NCI-H1436 (cell line): ENCODE measurements at places on chromosomes 7 and 10.

- DNase-seq: no peak
Observed at GRCh38 chr10:109386921-109387320, 536.4 kb downstream of the XPNPEP1 start.

GRCh38 chr7:138304071-138304320 is 156.1 kb upstream of the TRIM24 start:
- no peak for DNase-seq

DNA sequence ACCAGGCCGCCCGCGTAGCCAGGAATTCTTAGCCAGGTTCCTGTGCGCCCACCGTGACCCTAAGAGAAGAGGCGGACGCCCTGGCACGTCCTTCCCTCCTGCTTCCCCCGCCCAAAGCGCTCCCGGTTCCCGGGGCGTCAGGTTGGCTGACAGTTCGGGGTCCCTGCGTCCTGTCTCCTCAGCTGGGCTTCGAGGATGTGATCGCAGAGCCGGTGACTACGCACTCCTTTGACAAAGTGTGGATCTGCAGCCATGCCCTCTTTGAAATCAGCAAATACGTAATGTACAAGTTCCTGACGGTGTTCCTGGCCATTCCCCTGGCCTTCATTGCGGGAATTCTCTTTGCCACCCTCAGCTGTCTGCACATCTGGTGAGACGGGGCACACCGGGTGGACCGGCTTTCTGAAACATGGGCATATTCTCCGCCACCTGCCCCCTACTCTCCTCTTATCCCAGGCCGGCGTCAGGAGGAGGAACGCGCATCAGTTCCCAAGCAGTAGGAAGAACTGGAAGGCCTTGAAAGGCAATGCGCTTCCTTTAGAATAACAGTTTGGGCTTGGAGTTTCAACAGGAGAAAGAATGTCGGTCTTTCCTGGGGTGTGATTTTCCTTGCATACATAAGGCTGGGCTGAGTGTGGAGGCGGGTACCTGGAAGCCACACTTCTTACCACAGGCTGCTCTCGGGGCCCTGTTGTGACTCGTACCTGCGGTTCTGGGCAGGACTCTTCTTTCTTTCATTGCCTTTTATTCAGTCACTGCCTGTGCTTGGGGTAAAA is 728 bp downstream of the CAV2 start:
- DNase-seq: no peak

DNA sequence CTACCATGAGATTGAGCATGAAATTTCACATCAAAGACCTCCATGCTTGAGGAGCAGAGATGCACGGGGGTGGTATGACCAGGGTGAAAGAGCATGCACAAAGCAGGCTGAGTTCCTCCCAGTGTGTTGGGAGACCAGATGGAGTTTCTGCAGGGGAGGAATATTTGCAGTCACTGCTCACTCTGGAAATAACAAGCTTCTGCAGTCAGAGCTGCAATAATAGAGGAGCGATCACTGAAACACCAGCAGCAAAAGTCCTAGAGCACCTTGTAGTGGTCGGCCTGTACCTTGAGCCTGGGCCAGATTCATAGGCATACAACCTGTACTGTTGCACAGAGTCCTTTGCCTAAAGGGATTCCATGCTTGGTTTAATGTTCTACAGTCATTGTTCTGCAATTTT is 184.5 kb upstream of the SP8 start:
- no peak for DNase-seq

- no peak for DNase-seq
Observed at GRCh38 chr10:23481363-23481961, 42.6 kb downstream of the OTUD1 start.

- no peak for DNase-seq
Observed at GRCh38 chr10:21760332-21760731, 226.3 kb downstream of the MLLT10 start.

GRCh38 chr7:79453558-79454360 is at the start of gene MAGI2:
TSS of gene MAGI2 (minus strand) at chr7:79453667. CDS start at chr7:79453320, 347 bp downstream.
- no peak for DNase-seq

DNA sequence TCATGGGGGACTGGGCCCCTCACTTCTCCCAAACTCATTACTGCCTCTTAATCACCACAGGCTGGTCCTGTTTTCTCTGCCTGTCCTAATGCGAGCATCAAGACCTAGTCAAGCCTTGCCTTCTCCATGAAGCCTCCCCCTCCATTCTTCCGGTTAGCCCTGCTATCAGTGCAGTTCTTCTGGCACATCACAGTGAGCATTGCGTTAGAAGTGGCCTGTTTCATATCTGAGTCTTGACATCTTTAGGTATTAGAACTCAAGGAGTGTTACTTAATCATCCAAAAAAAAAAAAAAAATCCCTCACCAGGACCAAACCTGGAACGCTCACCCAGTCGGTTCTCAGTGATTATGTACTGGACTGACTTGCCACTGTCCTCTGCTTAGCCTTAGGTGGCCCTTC is 17.4 kb downstream of the SNX10 start:
- no peak for DNase-seq

GRCh38 chr10:69125554-69125953 is 1.6 kb downstream of the VPS26A start:
- no peak for DNase-seq

- DNase-seq: no peak
Observed at GRCh38 chr7:36112969-36113368, 40.1 kb upstream of the EEPD1 start.

- no peak for DNase-seq
Observed at GRCh38 chr10:117555863-117556262, 13.3 kb downstream of the EMX2 start.

- no peak for DNase-seq
Observed at GRCh38 chr7:98212532-98213041, 1.3 kb downstream of the BHLHA15 start.

GRCh38 chr7:153027210-153027609 is 267.7 kb downstream of the ACTR3B start:
- DNase-seq: no peak

DNA sequence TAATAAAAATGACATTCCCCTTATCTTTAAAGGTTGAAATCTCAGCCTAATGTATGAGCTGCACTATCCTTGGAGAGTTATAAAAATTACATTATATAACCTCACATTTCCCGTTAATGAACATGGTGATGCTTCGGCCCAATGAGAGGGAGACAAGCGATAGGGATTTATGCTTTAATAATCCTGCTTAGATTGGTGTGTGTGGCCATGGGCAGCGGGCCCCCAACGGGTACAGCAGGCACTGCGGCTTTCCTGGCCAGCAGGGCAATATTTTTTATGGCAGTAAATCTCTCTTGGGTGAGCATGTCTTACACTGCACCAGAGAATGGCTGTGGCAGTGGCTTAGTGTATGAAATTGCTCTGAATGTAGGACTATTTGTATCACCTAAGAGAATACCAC is 246.3 kb downstream of the GFRA1 start:
- no peak for DNase-seq

DNA sequence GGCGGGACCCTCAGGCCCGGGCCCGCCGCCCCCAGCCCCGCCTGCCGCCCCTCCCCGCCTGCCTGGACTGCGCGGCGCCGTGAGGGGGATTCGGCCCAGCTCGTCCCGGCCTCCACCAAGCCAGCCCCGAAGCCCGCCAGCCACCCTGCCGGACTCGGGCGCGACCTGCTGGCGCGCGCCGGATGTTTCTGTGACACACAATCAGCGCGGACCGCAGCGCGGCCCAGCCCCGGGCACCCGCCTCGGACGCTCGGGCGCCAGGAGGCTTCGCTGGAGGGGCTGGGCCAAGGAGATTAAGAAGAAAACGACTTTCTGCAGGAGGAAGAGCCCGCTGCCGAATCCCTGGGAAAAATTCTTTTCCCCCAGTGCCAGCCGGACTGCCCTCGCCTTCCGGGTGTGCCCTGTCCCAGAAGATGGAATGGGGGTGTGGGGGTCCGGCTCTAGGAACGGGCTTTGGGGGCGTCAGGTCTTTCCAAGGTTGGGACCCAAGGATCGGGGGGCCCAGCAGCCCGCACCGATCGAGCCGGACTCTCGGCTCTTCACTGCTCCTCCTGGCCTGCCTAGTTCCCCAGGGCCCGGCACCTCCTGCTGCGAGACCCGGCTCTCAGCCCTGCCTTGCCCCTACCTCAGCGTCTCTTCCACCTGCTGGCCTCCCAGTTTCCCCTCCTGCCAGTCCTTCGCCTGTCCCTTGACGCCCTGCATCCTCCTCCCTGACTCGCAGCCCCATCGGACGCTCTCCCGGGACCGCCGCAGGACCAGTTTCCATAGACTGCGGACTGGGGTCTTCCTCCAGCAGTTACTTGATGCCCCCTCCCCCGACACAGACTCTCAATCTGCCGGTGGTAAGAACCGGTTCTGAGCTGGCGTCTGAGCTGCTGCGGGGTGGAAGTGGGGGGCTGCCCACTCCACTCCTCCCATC is 82.7 kb downstream of the PAX2 start:
- DNase-seq: no peak

DNA sequence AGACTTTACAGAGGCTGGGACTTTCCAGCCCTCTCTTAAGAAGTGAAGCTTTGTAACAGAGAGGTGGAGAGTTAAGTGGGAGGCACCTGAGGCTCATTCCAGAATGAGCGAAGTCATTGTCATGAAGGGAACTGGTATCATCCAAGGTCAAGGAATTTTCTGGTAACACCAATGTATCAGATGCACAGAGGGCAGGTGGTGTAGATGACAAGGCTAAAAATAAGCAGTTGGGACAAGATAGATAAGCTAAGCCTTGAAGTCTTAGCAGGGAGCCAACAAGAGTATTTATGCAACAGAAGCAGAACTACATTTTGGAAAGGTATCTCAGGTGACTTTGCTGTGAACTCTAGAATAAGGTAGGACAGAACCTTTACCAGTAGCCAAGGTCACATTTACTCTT is 257.0 kb upstream of the AUTS2 start:
- no peak for DNase-seq

DNA sequence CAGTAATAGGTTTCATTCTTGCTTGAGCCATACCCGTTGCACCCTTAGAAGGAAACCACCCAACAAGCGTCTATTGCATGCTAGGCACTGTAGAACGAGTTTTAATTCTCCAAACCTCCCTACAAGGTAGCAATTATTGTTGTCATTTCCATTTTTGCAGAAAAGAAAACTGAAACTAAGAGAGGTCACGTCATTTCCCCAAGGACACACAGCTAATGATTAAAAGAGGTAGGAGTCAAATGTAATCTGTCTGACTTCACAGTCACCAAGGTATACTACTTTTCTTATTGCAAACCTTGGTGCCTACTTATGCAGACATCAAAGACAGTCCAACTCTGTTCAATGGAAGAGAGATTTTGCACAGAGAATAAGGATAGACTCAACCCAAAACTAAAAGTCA is 49.1 kb upstream of the C1QL3 start:
- no peak for DNase-seq

DNA sequence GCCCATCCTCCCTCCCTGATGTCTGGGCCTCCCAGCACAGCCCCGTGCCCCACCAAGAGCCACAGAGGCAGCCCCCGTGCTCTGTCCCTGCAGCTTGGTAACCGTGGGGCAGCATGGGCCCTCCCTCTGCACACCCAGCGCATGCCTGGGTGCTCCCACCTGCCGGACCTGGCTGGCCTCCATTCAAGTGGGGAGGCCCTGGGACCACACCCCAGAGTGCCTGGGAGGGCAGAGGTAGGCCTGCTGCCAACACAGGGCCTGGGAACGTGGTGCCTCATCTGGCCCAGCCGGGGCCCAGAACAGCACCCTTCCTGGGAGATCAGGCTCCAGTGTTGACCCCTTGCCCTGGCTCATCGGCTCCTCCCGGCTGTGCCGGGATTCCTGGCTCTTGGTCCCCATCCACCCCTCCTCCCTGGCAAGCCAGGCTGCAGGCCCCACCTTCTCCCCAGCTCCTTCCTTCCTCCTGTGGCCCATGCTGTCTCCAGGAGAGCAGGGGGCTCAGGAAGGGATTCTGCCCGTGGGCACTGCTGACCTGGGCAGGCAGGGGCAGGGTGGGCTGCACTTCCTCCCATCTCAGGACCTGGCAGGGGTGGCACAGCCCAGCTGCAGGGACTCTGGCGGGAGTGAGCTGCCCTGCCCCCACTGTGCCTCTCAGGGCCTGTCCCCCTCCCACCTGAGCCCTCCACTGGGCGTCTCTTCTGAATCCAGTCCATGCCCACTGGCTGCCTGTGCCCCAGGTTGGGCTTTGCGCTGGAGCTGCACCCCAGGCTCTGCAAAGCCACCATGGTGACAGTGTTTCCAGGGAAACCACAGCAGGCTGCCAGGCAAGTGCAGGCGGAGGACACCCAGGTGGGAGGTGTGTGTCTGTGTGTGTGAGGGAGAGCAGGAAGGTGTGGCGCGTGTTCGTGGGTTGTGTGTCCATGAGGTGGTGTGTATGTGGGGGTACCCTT is 32.6 kb downstream of the PWWP2B start:
- peak; percentile 89 for DNase-seq

DNA sequence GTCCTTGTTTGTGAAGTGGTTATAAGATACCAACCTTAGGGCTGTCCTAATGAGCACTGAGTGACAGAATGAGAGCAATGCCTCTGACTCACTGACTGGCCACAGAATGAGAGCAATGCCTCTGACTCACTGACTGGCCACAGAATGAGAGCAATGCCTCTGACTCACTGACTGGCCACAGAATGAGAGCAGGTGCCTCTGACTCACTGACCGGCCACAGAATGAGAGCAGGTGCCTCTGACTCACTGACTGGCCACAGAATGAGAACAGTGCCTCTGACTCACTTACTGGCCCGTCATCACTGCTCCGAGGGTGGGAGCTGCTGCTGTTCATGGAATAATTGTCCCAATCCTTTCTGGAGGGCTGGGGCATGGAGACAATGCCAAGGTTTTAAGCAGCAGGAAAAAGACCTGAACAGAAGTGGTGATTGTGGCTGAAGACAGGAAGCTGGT is 265.2 kb upstream of the PPP2R2D start:
- no peak for DNase-seq

DNA sequence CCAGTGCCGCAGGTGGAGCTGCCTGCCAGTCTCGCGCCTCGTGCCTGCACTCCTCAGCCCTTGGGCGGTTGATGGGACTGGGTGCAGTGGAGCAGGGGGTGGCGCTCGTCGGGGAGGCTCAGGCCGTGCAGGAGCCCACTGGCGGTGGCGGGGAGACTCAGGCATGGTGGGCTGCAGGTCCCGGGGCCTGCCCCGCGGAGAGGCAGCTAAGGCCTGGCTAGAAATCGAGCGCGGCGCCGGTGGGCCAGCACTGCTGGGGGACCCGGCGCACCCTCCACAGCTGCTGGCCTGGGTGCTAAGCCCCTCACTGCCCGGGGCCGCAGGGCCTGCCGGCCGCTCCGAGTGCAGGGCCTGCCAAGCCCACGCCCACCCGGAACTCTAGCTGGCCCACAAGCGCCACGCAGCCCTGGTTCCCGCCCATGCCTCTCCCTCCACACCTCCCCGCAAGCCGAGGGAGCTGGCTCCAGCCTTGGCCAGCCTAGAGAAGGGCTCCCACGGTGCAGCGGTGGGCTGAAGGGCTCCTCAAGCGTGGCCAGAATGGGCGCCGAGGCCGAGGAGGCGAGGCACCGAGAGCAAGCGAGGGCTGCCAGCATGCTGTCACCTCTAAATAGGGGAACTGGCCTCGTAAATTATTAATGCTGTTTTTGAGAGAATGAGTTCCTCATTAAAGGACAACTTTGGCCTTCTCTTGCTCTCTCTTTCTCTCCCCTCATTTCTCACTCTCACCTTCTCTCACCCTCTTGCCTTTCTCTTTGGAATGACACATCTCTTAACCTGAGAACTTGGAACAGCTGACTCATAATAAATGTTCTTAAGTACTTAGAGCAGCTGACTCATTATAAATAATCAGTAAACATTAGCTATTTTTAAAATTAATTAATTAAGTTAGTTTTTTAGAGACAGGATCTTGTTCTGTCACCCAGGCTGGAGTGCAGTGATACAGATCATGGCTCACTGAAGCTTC is 4.9 kb downstream of the ACADSB start:
- no peak for DNase-seq
